Fibroblast of lung (primary cell): ENCODE measurements at places on chromosomes 3 and 15. TPM values are rescaled to one million over a fixed set of nuclear protein-coding genes. Genes with fewer than 3 reads are reported as not detected.

TM6SF1 gene
- polyA plus RNA-seq = 3.2 and 3.9 TPM in 2 replicates

OXTR gene
- 10.4 and 47.2 TPM in 2 replicates for polyA plus RNA-seq

GUCA1C gene
- polyA plus RNA-seq = not detected in 2 replicates

DNA sequence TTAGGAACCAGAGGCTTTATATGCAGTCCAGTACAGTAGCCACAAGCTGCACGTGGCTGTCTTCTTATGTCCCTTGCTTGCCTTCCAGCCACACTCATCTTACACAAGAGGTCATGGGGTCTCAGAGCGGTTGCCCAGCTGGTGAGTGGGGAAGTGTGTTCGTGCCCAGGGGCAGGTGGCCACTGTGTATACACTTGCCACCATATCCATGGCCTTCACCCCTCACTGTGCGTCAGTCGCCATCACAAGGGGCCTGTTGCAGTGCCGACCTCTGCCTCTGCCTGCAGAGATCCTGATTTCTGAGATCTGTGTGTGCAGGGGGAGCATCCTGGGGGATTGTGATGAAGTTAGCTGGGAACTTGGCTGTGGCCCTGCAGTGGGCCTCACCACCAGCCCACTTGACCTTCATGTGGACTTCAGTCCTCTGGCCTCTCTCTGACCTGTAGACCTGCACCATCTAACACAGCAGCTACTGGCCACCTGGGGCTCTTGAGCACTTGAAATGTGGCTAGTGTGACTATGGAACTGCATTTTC, 43.1 kb upstream of the SACM1L start:
- DNase-seq = peak; percentile 41

GRCh38 chr3:30557746-30558303, 48.6 kb upstream of the TGFBR2 start:
- DNase-seq = no peak

DNA sequence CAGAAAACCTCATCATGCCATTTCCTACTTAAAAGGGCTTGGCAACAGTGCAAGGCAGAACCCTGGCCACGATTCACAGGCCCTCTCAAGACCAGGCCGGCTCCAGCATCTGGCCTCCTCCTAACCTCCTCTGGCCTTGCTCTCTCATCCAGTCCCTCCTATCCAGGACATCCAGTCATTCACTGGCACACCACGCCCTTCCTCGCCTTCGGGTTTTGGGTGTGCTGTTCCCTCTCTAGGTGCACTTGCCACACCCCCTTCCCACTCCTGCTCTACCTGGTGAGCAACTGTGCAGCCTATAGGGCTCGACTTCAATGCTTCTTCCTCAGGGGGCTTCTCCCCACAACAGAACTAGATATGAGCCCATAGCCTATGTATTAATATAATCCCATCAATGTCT, 317.1 kb downstream of the ARRDC4 start:
- DNase-seq = no peak

GRCh38 chr3:52915294-52915693, 17.9 kb upstream of the STIMATE start:
- DNase-seq = no peak

GRCh38 chr3:170751083-170751898, 118.7 kb downstream of the RPL22L1 start:
- peak; percentile 87 for DNase-seq
